ENCODE measurements at places on chromosomes 2 and 18. TPM values are rescaled to one million over a fixed set of nuclear protein-coding genes. Genes with fewer than 3 reads are reported as not detected.

CCDC102B gene
- 10.7 TPM for total RNA-seq

GKN2 gene
- total RNA-seq = not detected

CCDC68 gene
- 6.0 TPM for total RNA-seq

DNA sequence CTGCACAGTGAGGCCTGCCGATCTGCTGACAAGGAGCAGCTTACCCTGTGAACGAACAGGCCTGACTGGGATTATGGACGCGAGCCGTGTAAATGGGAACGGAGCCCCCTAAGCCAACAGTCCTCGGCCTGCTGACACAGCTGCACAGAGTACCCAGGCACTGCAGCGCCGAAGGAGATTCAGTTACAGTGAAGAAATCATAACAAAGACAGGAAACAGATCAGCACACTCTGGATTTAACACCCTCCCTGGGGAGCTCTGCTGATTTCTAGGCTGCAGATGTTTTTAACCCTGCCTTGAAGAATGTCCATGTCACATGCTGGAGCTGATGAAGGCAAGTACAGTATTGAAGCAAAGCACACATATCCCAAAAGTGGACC is 43.4 kb downstream of the COLEC12 start:
- DNase-seq = no peak

DNA sequence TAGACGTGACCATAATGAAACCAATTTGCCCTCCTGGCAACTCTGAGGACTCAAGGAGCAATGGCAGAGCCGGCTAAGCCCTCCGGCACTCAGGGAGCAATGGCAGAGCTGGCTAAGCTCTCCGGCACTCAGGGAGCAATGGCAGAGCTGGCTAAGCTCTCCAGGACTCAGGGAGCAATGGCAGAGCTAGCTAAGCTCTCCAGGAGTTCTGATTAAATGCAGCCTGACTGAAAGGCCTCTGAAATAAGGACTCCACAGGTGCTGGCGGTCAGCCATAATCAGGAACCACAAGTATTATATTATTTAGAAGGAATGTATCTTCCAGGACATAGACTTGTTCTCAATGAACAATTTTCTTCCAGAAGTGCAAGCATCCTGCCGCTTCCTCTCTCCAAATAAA is 65.2 kb downstream of the C2orf76 start:
- no peak for DNase-seq

Data from mesenteric fat pad (tissue), 1 donor.